ENCODE measurements at places on chromosomes 4 and X.

DNA sequence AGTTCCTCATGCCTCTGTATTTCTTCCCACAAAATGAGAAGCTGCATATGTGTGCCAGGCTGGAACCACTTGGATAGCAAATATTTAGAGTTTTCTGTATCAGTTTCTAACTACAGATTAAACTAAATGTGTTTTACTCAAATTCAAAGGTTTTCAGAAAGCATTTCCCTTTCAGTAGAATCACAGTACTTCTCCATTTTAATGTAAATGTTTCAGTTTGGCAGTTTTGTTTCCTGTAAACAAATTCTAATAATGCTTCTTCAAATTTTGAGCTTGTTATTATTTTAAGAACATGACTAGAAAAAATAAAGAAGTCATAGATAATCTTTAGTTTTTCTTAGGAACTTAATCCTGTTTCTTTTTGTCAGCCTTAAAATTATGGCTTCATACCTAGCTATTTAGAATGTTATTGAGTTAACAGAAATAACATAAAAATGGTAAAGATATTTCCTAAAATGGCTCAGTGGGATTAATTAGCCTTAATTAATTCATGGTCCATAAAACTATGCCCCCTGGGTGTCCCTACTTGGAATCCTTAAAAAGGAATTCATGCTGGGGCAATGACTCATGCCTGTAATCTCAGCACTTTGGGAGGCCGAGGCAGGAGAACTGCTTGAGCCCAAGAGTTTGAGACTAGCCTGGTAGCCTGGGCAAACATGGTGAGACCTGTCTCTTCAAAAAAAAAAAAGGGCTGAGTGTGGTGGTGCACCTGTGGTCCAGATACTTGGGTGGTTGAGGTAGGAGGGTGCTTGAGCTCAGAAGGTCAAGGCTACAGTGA, 83.8 kb upstream of the GPR34 start:
- peaks cover 6% of the 10 kb centered on the region for H3K36me3 ChIP-seq
- H3K4me1 ChIP-seq = no peaks in the 10 kb centered on the region

DNA sequence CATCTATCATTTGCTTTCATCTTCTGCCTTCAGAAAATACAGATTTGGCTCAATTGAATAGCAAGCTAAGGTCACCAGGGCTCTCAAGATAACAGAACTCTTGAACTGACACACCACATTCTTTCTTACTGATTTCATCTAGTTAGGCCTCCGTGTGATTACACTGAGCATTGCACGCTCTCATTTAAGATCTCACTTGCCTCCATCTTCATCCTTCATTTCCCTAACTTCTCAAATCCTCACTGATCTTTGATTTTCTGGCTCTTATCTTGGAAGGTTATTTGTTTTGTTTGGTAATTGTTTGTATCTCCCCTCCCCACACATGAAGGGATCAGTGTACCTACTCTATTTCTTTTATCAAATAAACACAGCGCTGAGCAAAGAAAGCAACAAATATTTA, 47.7 kb downstream of the MANBA start:
- no peak for DNase-seq
- no peak overlapping the region for H3K27ac ChIP-seq
- H3K4me3 ChIP-seq = no peak overlapping the region

DNA sequence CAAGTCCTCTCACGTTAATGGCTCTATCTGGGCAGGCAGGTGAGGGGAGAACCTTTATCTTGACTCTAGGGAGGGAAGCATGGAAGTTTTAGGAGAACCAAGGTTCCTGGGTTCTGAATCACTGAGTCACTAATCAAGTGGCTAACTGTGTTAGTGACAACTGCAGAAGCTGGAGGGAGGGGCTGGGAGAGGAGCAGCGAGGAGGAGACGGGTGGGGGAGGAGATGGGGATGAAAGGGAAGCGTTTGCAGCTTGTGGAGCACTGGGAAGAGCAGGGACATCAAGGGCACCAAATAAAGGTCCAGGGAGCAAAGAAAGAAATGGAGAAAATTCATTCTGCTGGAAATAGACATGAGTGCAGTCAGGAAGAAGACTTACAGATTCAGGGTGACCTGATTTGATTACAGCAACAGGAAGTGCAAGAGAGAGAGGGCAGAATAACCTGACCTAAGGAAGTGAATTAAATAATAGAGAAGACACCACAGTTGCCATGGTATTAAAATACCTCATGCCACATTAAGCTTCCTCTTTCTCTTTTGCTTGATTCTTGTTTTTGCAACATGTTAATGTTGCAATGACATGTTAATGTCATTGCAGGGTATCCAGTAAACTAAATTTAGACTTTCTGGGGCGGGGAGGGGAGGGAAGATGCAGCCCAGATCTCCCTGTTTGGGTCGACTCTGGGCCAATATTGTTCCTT, 4.5 kb upstream of the SETD7 start:
- no peaks in the 10 kb centered on the region for H3K36me3 ChIP-seq
- peaks cover 26% of the 10 kb centered on the region for H3K4me1 ChIP-seq
- H3K27ac ChIP-seq = no peak overlapping the region

- H3K4me1 ChIP-seq = no peaks in the 10 kb centered on the region
- no peaks in the 10 kb centered on the region for H3K36me3 ChIP-seq
- H3K27me3 ChIP-seq = no peaks in the 10 kb centered on the region
- DNase-seq = no peak
These were observed 15.3 kb downstream of the INTU start for GRCh38 chr4:127648061-127648460.

- no peaks in the 10 kb centered on the region for H3K4me1 ChIP-seq
- H3K27me3 ChIP-seq = no peaks in the 10 kb centered on the region
- H3K4me3 ChIP-seq = no peak overlapping the region
- DNase-seq = no peak
These were observed 79.9 kb downstream of the AMOT start for GRCh38 chrX:112760697-112761096.

DNA sequence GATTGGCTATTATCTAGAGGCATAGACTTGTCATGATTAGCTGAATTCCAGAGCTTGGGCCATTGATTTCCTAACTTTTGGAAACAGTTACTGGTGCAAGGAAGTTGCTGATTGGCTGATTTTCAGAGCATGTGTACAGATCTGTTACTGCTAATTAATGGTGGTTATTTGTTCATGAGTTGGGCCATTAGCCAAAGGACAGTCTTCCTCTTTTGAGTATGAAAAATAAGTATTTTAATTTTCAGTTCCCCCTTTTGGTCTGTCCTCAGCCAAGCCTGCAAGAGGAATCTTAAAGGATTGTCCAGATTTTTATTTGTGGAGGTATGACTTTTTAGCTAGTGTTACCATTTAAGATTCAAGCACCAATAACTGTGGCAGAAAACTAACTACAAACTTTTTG, 7.0 kb upstream of the DSPP start:
- no peak overlapping the region for H3K4me3 ChIP-seq
- H3K27ac ChIP-seq = no peak overlapping the region
- H3K27me3 ChIP-seq = peaks cover 17% of the 10 kb centered on the region

GRCh38 chrX:15382813-15383212, 1.4 kb downstream of the VEGFD start:
- no peak for DNase-seq
- H3K4me1 ChIP-seq = no peaks in the 10 kb centered on the region
- H3K27ac ChIP-seq = no peak overlapping the region
- H3K27me3 ChIP-seq = peaks cover 10% of the 10 kb centered on the region
- no peaks in the 10 kb centered on the region for H3K36me3 ChIP-seq

DNA sequence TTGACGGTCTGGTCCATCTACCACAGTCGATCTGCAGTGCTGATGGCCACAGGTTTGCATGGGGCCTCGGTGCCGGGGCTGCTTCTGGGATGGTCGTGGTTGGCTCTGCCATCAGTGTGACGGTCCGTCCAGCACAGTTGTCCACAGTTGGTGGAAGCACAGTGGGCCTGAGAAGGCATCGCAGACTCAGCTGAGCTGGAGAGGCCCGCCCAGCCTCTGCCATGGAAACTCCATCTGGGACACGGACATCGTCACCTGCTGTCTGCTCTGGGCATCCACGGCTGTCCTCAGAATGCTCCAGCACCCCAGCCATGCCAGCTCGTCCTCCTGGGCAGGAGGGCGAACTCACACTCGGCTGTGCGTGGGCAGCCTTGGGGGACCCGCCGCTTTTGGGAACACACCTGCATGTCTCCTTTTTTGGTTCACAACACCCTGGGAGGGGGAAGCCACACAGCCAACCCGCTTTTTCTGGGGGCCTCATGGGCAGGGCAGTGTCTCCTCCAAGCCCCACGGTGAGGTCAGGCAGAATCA, 33.0 kb downstream of the ABLIM2 start:
- H3K4me3 ChIP-seq = no peak overlapping the region
- H3K36me3 ChIP-seq = no peaks in the 10 kb centered on the region
- H3K27me3 ChIP-seq = no peaks in the 10 kb centered on the region
- H3K27ac ChIP-seq = no peak overlapping the region

DNA sequence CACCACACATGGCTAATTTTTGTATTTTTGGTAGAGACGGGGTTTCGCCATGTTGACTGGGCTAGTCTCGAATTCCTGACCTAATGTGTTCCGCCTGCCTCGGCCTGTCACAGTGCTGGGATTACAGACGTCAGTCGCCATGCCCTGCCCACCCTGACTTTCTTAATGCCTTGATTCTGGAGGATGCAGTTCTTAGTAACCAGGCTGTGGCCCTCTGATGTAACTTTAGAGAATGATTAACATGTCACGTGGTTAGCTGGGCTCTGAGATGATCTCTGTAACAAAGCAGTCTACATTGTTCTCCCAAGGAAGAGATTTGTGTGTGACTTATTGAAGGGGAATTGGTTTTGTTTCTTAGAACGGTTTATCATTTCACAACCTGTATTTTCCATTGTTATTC, 30.6 kb downstream of the ANK2 start:
- no peak overlapping the region for H3K4me3 ChIP-seq
- H3K4me1 ChIP-seq = no peaks in the 10 kb centered on the region
- no peaks in the 10 kb centered on the region for H3K27me3 ChIP-seq
- H3K36me3 ChIP-seq = no peaks in the 10 kb centered on the region
- H3K27ac ChIP-seq = no peak overlapping the region

DNA sequence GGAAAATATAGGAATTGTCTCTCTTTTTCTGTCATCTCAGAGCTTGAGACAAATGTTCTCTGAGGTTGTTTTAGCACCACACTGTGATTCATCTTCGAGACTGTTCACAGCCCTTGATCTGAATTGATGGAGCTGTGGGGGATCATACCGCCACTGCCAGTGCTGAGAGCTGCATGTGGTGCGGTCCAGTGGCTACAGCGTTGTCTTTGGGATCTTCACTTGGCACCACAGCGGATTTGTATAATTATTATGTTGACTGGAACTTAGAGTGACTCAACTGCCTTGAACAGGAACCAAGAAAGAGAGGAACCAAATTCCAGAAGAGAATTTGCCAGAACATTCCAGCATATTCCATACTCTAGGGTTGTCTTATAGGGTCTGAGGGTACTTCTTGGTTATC, 29.1 kb downstream of the TBL1X start:
- H3K27ac ChIP-seq = no peak overlapping the region
- no peak overlapping the region for H3K4me3 ChIP-seq
- H3K27me3 ChIP-seq = no peaks in the 10 kb centered on the region
- peaks cover 16% of the 10 kb centered on the region for H3K4me1 ChIP-seq
- peaks cover 14% of the 10 kb centered on the region for H3K36me3 ChIP-seq
- DNase-seq = no peak

GRCh38 chrX:73289039-73289438, 74.4 kb upstream of the NAP1L2 start:
- DNase-seq = no peak
- H3K27me3 ChIP-seq = no peaks in the 10 kb centered on the region
- H3K36me3 ChIP-seq = no peaks in the 10 kb centered on the region
- no peak overlapping the region for H3K27ac ChIP-seq
- no peaks in the 10 kb centered on the region for H3K4me1 ChIP-seq

GRCh38 chrX:133854290-133854689, 131.1 kb downstream of the GPC3 start:
- no peak for DNase-seq
- no peaks in the 10 kb centered on the region for H3K27me3 ChIP-seq
- H3K4me3 ChIP-seq = no peak overlapping the region
- H3K36me3 ChIP-seq = no peaks in the 10 kb centered on the region
- H3K27ac ChIP-seq = no peak overlapping the region
- H3K4me1 ChIP-seq = no peaks in the 10 kb centered on the region

GRCh38 chr4:69748173-69748572, 12.2 kb downstream of the SULT1B1 start:
- no peak overlapping the region for H3K27ac ChIP-seq
- H3K4me3 ChIP-seq = no peak overlapping the region
- no peaks in the 10 kb centered on the region for H3K4me1 ChIP-seq
- H3K36me3 ChIP-seq = peaks cover 13% of the 10 kb centered on the region
- no peak for DNase-seq

GRCh38 chrX:153934148-153934761, 582 bp downstream of the NAA10 start:
- H3K36me3 ChIP-seq = peaks cover 17% of the 10 kb centered on the region
- peaks cover 34% of the 10 kb centered on the region for H3K4me1 ChIP-seq

- H3K27me3 ChIP-seq = no peaks in the 10 kb centered on the region
- H3K4me1 ChIP-seq = no peaks in the 10 kb centered on the region
- H3K36me3 ChIP-seq = no peaks in the 10 kb centered on the region
- H3K4me3 ChIP-seq = no peak overlapping the region
- H3K27ac ChIP-seq = no peak overlapping the region
- DNase-seq = no peak
These were observed 860.9 kb upstream of the LCORL start for GRCh38 chr4:18882468-18882867.

DNA sequence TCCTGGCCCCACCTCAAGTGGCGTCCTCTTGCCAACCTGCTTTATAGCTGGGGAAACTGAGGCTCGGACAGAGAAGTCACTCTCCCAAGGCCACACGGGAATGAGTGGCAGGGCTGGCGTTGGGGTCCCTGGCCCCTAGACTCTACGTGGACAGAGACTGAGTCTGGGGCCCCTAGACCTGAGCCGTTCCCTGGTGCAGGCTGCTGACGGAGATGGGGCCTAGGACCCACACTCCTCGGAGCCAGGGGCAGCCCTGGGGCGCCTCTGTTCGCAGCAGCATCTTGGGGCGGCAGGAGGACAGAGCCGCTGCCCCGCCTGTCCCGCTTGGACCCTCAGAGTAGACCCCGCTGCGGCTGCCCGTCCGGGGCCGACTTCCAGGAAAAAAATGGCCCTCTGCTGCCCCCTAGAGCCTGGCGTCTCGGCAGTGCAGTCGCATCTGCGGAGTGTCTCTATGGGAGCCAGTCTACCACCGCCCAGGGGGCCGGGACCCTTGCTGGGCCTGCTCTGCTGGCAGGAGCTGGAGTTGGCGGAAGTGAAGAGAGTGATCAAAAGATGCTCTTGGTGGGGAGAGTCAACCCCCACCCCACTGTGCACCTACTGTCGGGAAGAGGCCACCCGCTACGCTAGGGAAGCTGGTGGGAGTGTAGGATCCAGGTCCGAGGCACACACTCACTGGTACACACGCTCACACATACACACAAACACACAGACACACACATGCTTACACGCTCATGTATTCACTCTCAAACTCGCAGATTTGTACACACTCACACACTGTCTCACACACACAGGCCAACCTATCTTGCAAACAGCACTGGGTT, 220.1 kb downstream of the AFAP1 start:
- no peaks in the 10 kb centered on the region for H3K4me1 ChIP-seq
- no peaks in the 10 kb centered on the region for H3K36me3 ChIP-seq
- no peak overlapping the region for H3K27ac ChIP-seq
- peak; percentile 76 for DNase-seq

GRCh38 chrX:139826065-139827044, 106.5 kb downstream of the ATP11C start:
- H3K4me1 ChIP-seq = peaks cover 27% of the 10 kb centered on the region
- no peaks in the 10 kb centered on the region for H3K27me3 ChIP-seq
- H3K4me3 ChIP-seq = no peak overlapping the region
- no peak overlapping the region for H3K27ac ChIP-seq
- no peak for DNase-seq

GRCh38 chrX:151828439-151829080, 84.1 kb upstream of the MAGEA4 start:
- DNase-seq = no peak
- H3K27me3 ChIP-seq = no peaks in the 10 kb centered on the region
- no peak overlapping the region for H3K4me3 ChIP-seq
- no peaks in the 10 kb centered on the region for H3K36me3 ChIP-seq
- no peaks in the 10 kb centered on the region for H3K4me1 ChIP-seq

Measured in activated naive CD8-positive, alpha-beta T cell treated with anti-CD3 and anti-CD28 coated beads, Interleukin-2, amount 50 U/mL, for 24 hours (primary cell).